ENCODE measurements at places on chromosomes 11 and 22.

- no peak for DNase-seq
Measured at GRCh38 chr11:115564851-115565250, 60.6 kb upstream of the CADM1 start.

DNA sequence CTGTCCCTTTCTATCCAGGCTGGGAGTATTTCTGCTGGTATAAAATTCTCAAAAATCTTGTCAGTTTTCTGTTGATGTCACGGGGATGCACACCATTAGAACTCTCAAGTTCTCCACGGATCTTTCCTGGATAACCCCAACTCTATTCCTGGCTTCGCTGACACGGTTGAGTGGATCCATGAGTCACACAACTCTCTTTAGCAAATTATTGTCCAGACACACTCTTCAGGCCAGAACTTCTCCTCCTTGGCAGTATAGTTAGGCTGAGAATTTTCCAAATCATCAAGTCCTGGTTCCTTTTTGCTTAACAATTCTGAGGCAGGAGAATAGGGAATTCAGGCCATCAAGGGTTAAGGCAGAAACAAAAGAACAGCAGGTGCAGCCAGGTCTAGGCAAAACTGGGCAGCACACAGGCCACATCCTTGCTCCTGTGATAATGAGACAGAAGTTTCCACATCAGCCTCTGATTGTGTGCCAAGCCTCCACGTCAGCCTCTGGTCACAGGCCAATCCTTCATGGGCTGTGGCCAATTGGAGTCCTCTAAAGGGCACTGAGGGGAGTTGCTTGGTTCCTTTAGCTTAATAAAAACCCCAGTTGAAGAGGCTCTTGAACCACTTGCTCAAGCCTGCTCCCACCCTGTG, 5.7 kb upstream of the ACAT1 start:
- DNase-seq = peak; percentile 61

DNA sequence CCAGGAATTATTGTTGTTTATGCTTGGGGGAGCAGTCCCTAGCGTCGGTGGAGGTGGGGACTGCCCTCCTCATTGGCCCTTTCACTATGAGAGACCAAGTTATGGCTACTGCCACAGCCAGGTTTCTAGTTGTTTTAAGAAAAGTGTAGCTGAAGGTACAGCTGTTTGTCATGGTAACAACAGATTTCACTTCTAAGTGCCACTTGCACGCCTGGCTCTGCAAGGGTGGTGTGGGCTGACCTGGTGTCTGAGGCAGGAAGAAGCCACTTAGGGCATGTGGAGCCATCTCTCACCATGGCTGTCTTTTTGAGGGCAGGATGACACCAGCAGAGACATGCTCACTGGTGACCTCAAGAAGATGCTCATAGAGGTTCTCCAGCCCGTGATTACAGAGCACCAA, 46.3 kb upstream of the MPEG1 start:
- DNase-seq = no peak

DNA sequence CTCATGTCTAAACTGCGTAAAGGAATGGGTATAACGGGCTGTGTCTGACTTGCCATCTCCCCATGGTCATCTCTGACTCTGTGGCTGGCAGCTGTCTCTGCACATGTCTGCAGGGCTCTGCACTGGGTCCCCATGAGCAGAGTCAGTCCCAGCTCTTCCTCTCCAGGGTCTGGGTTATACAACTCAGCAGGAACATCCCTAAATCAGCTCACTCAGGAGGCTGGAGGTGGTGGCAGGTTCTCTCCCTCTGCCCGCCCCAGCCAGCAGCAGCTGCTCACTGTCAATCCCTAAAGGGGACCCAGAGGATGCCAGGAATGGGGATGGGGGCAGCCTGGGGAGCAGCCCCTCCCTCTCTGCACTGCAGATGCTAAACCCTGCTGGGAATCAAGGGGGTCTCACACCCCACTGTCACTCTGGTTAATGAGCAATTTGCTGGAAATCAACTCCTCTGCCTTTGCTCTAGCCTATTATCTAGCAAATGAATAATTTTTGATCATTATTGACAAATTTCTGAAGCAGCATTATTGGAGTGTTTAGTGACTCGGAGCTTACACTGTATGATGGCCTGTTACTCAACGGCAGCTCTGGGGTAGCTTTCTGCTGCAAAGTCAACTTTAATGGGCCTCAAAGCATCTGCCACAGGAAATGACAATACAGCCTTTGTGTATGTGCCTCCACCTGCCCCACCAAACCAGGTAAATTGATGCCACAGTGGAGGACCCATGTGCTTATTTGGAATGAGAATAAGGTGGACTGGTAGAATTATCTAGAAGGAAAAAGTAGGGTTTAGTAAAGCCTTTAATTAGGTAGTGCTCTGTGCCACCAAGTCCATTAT, 55.7 kb upstream of the SHANK2 start:
- no peak for DNase-seq

DNA sequence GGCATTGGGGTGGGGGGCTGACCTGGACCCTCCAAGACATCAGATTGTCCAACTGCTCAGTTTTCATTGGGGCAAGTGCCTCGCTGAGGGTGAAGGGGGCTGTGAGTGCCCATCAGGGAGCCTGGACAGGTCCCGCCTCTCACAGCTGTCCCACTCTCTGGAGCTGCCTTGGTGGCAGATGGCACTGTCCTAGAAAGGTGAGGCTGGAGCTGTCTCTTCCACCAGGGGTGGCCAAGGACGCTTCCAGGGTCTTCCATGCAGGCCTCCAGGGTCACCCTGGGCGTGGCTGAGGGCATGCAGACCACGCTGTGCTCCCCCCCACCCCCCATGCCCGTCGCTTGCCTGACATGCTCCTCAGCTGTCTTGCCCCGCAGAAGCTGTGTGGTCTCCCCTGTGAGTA, 53.5 kb upstream of the CCDC188 start:
- no peak for DNase-seq

DNA sequence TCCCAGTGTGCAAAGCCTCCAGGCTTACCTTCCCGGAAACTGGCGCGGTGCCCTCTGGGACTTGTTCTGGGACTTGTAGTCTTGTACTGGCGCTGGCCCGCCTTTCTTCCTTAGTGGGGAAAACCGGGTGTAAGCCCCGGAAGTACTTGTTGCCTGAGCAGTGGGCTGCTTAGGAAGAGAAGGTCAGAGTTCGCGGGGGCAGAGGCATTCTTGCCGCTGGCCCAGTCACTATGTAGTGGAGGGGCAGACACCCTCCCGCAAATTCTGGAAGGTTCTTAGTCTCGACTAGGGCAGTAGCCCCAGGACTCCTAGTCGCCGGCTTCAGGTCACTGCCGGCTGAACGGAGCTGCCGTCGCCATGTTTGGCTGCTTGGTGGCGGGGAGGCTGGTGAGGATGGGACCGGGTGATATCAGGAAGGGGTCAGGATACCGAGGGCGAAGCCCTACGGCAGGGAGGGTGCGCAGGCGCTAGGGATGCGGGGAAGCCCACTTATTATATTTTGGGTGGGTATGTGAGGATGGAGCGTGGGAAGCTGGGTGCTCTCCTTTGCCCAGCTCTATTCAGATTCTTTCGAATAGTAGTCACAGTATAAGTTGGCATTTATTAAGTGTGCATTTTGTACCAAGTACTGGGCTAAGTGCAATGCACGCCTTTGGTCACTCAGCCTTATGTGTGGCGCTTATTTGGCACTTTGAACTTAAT, at the start of gene HIKESHI:
Gene HIKESHI (plus strand): TSS at position 149 of the 702 bp plus-strand sequence. CDS start 209 bp downstream, at position 358.
- DNase-seq = peak; percentile 99

DNA sequence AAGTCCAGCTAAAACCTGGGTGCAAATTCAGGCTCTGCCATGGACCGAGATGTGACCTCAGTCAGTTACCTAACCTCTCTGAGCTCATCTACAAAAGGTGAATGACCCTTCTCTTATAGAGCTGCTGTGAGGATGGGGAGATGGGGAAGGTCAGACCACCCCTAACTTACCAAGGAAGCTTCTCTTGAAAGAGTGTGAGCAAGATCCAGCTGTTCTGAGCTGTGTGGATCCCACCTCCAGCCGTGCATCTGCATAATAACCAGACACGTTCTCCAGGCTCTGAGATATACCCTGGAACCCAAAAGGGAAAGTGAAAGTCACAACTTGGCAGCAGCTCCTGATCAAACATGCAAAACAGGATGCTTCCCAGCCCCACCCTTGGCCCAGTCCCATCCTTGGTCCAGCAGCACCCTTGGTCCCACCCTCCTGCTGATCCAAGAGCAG, at the start of gene APOL3:
Gene APOL3 (minus strand): TSS at position 257 of the 444 bp plus-strand sequence. CDS start 11,700 bp downstream, outside the sequence.
- no peak for DNase-seq

GRCh38 chr11:125397421-125397820, 98.6 kb downstream of the FEZ1 start:
- no peak for DNase-seq

DNA sequence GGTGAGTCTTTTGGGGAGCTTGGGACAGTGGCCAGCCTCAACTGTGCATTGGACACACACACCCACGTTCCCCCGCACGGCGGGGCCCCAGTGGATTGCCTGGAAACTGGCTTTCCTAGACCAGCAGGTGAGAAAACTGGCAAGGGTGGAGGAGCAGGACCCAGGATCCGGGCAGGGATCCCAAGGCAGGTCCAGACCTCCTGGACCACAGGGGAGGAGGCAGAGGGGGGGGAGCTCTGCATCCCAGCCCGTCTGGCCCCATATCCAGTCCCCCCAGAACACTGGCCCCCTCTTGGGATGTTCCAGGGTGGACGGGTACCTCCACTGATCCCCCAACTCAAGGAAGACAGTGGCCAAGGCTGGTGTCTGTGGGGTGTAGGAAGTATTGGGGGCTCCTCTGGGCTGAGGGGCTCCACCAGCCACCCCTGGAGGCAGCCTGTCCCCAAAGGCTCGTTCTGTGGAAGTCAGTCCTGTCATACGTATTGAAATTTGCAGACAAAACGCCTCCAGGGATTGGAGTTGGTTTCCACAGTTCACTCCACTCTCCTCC, 89.3 kb upstream of the LINC01488 start:
- DNase-seq = no peak

DNA sequence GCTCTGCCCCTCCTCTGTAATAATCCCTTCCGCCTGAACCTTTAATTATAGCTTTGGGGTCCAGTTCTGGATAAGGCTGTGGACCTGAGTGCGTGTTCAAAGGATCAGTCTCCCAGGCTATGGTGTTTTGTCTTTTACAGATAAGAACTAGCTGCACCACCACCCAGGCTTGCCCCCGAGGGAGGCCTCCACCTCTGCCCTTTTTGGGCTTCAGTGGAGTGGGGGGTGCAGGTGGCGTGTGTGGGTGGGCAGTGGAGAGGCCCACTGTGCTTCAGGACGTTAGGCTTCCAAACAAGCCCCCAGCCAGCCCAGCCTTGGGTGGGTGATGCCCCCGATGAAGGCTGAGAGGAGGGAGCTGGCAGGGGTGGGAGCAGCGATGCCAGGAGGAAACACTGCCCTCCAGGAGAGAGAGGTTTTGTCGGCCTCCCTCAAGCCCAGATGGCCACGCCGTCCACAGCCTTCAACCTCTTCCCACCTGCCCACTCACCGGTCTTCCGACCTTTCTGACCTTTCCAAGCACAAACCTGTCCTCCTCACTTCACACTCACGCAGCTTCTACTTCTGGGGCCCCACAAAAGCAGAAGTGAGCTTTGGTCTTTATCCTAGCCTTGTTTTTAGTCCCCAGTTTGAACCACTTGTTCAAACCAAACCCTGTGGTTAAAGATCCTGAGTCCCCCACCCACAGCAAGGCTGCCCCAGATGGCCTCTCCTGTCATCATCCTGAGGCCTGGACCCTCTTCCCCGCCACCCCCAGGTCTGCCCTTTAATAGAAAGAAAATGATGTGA, 20.4 kb downstream of the PSMD13 start:
- no peak for DNase-seq

DNA sequence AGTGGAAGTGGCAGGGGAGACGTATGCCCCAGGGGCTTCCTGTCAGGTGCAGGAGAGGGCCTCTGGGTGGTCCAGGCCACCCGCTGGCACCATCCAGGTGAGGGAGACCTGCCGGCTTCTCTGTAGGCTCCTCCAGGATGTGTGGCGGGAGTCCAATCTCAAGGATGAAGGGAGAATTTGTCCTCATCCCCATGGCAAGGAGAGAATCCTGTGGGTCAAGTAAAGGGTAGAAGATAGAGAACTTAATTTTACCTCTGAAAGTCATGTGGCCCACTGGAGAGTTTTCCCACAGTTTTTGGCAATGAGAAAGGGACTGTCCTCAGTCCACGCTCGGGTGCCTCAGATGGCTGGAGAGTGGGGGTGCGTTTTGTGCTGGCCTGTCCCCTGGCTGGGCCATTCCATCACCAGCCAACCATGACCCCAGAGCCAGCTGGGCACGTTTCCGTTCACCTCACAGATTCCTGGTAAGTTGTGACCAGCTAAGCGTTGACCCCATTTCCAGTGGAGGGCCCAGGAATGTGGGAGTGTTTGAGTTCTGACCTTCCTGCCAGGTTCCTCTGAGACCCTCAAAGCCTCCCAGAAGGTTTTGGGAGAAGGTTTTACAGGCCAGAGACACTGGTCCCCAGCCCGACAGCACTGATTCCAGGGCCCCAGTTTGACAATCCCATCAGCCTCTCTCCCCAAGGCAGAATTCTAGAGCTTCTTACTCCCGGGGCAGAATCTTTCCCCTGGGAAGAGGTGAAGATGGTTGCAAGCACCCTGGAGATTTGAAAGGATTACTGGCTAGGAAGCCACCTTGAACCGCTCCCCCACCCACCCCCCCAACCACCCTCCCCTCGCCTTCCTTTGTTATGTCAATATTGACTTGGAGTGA, 2.6 kb downstream of the OVOL1 start:
- DNase-seq = no peak

DNA sequence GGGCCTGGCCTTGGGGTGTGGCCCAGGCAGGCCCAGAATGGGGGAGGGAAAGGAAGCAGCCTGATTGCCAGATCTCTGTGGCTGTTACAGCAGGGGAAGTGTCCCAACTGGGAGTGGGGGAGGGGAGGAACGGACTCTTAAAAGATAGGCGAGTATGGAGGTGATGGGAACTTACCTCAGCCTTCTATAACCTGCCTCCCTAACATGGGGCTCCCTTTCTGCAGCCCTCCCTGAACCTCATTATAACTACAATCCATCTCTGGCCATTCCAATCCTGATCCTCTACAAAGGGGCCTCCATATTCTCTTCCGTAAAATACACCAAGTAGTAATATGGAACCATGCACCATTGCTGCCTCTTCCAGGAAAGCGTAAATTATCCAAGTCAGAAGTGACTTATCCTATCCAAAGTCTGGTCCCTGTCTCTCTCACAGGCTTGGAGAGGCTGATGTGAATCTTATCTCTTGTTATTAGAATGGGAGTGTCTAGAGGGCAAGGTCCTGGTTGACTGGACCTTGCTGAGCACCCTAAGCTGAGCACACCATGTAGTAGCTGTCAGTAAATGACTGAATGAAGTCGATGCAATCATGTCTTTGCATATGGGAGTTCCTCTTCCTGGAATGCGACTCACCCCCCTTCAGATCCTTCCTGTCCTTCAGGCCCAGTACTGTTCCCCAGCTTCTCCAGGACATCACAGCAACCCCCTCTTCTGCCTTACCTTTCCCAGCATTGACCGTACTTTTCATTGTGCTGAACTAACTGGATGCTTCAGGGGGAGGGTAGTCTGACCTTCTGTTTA, 5.9 kb downstream of the RHOG start:
- peak; percentile 45 for DNase-seq

All from amygdala (tissue), 56 donors.